IMR-90 (cell line): ENCODE measurements at places on chromosomes 7 and 10. TPM values are rescaled to one million over a fixed set of nuclear protein-coding genes. Genes with fewer than 3 reads are reported as not detected.

Gene ZNF239
- 10.8 and 12.7 TPM in 2 replicates for total RNA-seq

Gene LIPF
- total RNA-seq, result not detected in 2 replicates

Gene NPC1L1
- total RNA-seq, result not detected in 2 replicates

Gene TUBAL3
- total RNA-seq, result not detected in 2 replicates

Gene FFAR4
- total RNA-seq, result not detected in 2 replicates

Gene EPHB4
- 35.0 and 36.4 TPM in 2 replicates for total RNA-seq

DNA sequence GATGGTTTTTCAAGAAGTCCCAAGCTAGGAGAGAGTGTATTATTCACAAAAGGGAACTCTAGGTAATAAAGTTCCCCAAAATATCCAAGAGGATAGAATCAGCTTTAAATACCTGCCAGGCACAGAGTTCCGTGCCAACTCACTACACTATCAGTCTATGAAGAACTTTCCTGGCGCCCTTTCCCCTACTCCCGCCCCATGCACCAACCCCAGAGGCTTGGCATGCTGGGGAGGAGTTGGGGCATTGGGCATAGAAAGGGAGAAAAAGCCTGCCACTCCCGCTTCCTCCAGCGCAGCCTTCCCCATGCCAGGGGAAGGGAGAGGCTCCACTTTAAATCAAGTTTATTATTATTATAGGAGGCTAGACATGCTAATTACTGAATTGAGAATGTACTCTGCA, 54.9 kb downstream of the ZNF800 start:
- DNase-seq, result no peak

DNA sequence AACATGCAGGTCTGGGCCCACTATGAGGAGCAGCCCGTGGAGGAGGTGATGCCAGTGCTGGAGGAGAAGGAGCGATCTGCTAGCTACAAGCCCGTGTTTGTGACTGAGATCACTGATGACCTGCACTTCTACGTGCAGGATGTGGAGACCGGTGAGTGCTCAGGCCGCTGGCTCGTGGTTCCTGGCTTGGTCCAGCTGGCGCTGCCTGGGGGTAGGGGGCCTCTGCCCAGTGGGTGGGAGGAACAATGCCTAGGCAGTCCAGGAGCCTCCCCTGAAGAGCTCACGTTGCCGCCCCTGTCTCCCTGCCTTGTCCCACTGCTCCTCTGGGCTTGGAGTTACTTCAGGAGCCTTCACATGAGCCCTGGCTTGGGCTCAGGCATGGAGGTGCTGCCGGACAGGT, 50.1 kb upstream of the LRRC4 start:
- DNase-seq, result no peak

- peak; percentile 100 for DNase-seq
These were observed 149.5 kb upstream of the SVIL start for GRCh38 chr10:29784175-29784773.

DNA sequence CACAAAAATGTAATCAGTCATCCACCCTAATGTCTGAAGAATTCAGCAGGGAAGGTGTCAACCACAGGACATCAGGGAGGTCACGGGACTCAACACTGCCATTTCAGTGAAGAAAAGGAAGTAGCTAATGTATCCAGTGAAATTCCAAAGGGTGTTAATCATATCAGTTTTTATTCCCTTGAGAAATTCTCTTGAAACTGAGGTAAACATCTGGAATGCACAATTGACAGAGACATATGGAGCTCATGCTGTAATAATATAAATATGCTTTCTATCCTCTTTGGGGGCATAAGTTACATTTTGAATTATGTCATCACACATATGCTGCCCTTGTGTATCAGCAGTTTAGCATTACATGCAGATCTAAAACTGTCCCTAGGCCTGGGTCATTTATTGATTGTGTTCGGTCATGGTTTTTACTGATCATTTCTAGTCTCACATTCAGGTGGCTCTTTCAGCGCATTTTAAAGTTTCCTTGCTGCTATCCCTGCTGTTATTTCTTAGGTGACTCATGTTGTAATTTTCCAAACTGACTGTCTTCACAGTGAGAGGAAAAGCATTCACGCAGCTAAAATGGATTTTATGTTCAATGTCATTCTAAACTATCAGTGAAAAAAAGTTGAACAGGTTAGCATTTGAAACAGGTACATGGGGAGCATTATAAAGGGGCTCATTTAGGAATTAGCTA, 273.9 kb downstream of the TSPAN12 start:
- peak; percentile 59 for DNase-seq

- no peak for DNase-seq
These were observed 240.8 kb upstream of the POM121L12 start for GRCh38 chr7:52794621-52795020.

DNA sequence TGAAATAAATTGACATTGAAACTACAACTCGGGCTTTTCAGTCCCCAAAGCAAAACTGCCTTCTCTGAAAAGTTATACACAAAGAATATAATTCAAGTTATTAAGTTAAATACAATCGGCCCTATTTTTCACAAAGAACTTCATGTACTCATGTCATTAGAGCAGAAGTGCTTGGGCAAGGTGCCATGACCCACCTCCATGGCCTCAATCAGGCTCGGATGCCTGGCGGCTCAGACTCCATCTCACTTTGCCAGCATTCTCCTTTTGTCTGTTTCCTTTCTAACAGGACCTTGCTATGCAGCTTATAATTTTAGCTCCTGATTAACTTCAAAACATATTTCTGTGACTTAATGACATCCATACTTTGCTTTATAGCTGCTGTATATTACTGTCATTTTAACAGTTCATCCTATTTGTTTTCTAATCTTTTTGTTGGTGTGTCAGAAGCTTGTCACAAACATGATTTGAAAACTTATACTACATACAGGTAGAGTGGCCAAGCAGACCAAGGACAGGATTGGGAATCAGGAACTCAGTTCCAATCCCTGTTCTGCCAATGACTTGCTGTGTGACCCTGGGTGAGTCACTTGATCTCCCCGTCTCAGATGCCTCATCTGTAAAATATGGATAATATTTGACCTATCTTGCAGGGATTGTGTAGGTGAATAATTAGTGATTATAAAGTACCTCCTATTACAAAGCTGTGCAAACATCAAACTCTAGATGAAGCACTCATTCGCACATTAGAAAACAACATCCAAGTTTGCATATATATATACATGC, 60.8 kb upstream of the ITGA8 start:
- DNase-seq, result peak; percentile 25

GRCh38 chr7:87445897-87446296, 29.6 kb downstream of the ABCB4 start:
- DNase-seq, result no peak

- DNase-seq, result peak; percentile 99
These were observed 192.5 kb upstream of the PRSS1 start for GRCh38 chr7:142556740-142557139.

- no peak for DNase-seq
These were observed 118.0 kb downstream of the WDFY4 start for GRCh38 chr10:48802611-48803071.

GRCh38 chr10:111103196-111103840, 26.5 kb downstream of the ADRA2A start:
- DNase-seq, result no peak
